ENCODE measurements at places on chromosomes 3 and 15.

DNA sequence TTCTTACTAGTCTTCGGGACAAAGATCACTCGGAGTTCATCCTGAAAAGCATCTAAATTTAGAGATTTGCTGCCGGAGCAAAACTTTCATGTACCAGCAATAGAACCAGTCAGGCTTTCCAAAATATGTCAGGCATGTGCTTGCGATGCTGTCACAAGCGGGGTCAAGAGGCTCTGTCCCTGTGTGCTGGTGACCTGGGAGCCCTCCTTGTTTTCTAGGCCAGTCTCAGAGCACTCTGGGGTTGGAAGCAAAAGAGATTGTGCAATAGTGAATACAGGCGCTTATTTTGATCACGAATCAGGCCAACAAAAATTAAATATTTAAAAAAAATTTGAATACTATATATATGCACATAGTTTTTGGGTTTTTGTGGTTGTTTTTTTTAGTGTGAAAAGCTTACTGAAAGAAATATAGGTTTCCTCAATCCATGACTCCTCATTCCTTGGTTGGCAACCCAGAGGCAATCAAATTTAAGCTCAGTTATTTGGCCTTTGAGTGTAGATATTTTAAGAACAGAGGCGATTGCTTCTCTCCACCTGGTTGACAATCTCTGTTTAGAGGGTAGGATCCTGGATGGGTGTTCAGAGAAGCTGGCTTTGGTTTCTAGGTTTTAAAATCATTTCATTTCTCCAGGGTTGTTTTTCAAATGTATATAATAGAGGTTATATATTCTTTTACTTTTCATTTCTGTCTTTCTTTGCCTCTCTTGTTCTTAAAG lies 8.4 kb upstream of the KLHL24 start:
- DNase-seq = no peak

GRCh38 chr15:28117432-28117990 lies 18.4 kb upstream of the OCA2 start:
- DNase-seq = peak; percentile 38

DNA sequence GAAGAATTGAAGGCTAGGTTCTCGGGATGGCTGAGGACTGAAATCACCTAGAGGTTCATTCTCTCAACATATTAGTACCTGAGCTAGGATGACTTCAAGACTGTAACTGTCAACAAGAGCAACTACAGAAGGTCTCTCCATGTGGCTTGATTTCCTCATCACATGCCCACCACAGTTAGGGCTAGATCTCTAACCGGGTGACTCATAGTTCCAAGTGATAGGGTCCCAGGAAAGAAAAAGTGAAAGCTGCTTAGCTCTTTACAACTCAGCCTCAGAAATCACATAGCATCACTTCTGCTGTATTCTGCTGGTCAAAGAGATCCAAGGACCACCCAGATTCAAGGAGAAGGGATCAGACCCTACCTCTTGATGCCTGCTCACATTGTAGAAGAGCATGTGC lies 165.4 kb upstream of the AGTR1 start:
- no peak for DNase-seq

DNA sequence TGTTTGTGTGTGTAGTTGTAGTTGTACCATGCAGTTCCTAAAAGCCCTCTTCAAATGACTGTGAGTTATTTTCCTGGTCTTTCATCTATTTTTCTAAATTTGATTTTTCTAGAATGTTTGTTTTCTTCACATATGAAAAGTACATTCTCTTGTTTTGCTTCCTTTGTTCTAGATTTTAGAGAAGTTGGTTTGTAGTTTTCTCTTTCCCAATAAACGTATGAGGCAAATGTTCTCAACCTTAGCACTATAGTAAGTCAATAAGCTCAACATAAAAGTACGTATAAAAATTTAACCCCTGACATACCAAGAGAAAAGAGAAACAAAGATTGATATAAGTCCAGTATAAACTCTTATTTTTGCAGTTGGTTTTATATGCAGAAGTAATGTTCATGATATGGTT lies 74.7 kb downstream of the IL1RAP start:
- DNase-seq = no peak

DNA sequence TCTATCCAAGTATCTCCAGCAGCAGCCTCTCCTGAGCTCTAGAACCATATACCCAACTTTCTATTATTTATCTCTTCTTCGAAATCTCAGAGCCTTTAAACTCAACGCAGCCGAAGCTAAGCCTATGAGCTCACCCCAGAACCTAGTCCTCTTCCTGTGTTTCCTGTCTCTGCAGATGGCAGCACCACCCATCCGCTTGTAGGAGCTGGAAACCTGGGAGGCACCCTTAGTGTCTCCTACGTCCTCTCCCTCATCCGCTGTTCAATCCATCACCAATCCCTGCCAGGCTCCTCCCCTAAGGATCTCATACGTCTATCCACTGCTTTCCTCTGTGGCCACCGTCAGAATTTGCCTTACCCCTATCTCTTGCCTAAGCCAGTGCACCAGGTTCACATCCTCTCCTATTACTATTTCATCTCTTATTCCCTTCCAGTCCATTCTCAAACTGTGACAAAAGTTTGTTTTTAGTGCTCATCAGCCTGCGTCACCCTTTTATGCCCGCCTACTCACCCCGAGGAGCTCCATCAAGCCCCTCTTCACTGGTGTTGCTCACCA lies 9.6 kb downstream of the VGLL4 start:
- no peak for DNase-seq

DNA sequence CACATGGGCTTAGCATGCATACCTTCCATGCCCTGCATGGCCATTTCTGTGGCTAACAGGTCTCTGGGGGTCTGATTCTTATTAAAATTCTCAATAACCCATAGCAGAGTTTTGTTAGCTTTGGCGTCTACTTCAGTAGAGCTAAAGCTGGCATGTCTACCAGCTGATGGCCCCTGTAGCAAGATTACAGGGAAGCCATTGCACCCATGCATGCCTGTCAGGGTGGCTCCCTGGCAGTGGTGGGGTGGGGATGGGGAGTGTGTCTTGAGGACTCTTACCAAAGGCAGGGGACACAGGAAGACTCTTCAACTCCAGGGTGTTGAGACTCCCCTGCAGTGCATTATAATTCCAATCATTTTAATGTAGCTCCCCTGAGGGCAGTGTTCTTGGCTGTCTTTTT lies 4.7 kb downstream of the KY start:
- no peak for DNase-seq

- DNase-seq = no peak
Measured at GRCh38 chr3:146558781-146559180, 14.4 kb upstream of the PLSCR1 start.

GRCh38 chr3:78281381-78281780 lies 1241.5 kb downstream of the ROBO2 start:
- no peak for DNase-seq

DNA sequence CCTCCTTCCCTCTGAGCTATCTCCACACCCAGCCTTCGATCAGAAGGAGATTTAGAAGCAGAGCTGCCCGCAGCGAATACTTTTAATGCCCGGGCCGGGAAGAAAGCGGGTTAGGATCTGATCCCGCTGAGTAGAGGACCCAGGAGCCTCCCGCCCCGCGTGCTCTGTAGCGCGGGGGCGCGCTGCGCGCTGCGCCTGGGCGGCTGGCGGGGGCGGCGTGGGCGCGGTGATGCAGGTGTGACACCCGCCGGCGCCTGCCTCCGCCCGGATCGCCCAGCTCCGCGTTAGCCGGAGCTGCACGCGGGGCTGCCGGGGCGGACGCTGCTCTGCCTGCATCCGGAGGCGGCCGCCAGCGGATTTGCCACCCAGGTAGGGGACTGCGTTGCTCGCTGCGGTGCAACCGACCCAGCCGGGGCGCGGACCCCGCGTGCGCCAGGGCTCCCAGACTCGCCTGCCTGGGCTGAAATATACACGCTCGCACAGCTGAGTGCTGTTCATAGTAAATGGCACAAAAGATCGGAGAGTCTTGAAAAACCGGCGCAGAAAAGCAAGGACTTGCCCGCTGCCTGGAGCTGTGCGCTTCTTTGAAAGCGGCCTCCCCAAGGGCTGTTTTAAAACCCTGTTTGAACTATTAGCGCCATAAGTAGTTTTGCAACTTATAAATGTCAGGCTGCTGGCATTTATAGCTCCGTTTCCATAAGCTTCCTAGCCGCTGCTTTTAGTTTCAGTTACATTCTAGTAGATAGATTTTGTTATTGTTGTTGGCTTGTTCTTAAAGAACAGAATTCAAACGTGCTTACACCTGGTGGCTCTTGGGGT lies at the start of gene SV2B:
SV2B (plus strand) TSS at position 263 of the 819 bp plus-strand sequence. CDS start 126,007 bp downstream, outside the sequence.
- DNase-seq = peak; percentile 15

DNA sequence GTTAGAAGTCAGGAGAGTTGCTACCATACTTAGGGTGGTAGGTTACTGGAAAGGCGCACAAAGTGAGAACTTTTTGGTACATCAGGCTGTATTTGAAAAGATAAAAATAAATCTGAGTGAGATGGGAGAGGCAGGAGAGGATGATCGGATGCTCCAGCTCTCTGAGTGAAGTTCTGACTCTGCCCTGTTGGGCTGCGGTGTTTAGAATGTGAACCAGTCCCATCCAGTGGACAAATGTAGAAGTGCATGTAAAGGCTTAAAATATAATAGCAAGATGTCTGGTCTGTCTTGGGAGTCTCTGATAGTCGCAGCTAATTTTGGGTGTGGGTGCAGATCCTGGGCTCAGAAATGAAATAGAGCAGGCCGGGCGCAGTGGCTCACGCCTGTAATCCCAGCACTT lies 30.4 kb downstream of the ACKR2 start:
- DNase-seq = peak; percentile 66

DNA sequence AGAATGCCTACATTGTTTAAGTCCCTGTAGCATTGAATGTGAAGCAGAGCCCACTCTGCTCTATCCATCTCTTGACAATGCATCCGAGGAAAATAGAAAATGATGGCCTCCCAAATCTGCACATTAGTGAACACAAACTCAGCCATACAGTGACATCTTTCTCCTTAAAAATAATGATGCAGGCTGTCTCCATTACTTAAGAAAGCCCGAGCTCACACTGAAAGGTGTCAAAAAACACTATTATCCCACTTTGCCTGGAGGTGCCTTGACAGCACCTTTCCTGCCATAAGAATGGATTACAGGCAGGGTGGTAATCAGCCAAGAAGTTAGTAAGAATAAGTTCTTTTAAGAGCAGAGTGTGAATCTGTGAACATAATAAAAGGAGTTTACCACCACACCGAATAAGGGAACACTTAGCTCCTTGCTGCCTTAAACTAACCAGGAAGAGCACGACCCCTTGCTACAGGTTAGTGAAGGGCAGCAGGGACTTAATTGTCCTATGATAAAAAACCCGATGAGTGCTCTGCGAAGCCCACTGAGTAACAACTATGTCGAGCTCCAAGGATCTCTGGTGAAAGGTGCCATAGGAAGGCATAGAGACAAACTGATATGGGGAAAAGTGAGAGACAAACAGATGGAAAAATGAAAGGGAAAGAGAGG lies 123.2 kb upstream of the TUSC7 start:
- DNase-seq = no peak

- no peak for DNase-seq
Measured at GRCh38 chr3:186760141-186760833, 23.1 kb upstream of the EIF4A2 start.

DNA sequence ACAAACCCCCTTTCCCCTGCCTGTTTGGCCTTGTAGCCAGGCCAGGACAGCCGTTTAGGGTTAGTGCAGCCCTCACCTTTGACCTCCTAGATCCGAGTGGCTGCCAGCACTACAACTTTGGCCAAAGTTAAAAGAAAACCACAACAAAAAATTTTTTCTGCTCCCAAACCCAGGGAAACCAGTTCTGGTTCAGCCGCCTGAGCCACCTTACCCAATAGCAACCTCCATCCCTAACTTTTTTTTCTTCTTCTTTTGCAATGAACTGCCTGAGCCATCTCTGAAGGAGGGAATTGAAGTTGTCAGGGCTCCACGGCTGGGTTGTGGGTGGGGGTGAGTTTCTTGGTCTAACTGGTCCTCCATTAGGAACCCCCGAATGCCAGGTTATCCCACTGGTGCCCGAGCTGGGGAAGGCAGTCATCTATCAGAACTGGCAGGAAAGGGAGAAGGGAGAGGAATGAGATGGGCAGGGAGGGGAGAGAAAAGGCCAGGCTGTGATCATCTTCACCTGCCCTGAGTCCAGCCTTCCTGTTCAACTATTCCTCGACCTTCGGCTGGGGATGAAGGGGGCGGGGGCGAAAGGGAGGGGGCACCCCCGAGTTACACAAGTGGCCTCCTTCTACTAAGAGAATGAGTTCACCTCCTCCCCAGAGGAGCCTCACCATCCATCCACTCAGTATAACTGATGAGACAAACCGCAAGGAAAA lies 6.2 kb upstream of the NR2F2 start:
- DNase-seq = no peak

GRCh38 chr15:47503876-47504275 lies 213.4 kb upstream of the SEMA6D start:
- DNase-seq = no peak

GRCh38 chr3:14541646-14542045 lies 1.5 kb upstream of the GRIP2 start:
- no peak for DNase-seq

GRCh38 chr3:114449271-114450007 lies 155.6 kb downstream of the TIGIT start:
- DNase-seq = no peak

- DNase-seq = no peak
Measured at GRCh38 chr3:66532160-66532587, 31.4 kb upstream of the LRIG1 start.

DNA sequence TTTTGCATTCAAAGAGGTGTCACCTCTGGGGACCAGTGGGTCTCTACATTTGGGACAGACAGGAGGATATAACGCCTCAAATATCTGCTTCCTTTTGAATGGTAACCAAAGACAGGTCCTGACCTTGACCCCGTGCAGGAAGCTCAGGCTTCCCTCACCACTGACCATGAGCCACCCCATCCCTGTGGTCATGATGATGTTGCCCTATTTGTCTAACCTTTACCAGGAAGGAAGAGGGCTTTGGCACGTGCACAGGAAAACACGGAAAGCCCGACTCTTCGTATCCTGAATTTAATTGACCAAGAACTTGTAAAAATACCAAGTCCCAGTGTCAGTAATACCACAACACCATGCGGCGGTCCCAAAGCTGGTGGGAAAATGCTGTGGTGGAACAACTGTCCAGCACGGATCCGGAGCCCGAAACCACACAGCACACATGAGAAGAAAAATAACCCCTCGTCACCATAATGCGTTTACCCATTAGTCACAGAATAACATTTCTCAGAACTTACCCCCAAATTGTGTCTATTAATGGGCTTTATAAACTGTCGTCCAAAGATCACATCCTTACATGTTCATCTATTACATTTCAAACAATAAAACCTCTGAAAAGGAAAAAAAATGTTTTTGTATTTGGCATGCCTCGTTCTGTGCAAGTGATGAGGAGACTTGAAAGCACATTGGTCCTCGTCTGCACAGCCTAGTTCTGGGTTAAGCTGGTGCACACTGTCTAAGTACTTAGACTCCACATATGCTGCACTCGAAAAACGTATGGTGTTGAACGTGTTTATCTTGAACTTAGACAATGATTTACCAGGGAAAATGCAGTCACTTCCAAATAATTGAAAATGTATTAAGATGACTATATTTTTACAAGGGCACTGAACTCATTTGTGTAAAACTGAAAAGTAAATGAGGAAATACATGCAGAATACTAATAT lies 118.9 kb upstream of the IGF1R start:
- DNase-seq = no peak
